Upper lobe of right lung (tissue), 1 donor: ENCODE measurements at places on chromosomes 16 and 17. TPM values are rescaled to one million over a fixed set of nuclear protein-coding genes. Genes with fewer than 3 reads are reported as not detected.

DNA sequence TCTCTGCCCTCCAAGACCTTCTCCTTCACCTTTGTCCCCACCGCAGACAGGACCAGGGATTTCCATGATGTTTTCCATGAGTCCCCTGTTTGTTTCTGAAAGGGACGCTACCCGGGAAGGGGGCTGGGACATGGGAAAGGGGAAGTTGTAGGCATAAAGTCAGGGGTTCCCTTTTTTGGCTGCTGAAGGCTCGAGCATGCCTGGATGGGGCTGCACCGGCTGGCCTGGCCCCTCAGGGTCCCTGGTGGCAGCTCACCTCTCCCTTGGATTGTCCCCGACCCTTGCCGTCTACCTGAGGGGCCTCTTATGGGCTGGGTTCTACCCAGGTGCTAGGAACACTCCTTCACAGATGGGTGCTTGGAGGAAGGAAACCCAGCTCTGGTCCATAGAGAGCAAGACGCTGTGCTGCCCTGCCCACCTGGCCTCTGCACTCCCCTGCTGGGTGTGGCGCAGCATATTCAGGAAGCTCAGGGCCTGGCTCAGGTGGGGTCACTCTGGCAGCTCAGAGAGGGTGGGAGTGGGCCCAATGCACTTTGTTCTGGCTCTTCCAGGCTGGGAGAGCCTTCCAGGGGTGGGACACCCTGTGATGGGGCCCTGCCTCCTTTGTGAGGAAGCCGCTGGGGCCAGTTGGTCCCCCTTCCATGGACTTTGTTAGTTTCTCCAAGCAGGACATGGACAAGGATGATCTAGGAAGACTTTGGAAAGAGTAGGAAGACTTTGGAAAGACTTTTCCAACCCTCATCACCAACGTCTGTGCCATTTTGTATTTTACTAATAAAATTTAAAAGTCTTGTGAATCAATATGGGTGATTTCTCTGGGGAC lies 12.2 kb downstream of the CX3CL1 start:
- DNase-seq: no peak

DNA sequence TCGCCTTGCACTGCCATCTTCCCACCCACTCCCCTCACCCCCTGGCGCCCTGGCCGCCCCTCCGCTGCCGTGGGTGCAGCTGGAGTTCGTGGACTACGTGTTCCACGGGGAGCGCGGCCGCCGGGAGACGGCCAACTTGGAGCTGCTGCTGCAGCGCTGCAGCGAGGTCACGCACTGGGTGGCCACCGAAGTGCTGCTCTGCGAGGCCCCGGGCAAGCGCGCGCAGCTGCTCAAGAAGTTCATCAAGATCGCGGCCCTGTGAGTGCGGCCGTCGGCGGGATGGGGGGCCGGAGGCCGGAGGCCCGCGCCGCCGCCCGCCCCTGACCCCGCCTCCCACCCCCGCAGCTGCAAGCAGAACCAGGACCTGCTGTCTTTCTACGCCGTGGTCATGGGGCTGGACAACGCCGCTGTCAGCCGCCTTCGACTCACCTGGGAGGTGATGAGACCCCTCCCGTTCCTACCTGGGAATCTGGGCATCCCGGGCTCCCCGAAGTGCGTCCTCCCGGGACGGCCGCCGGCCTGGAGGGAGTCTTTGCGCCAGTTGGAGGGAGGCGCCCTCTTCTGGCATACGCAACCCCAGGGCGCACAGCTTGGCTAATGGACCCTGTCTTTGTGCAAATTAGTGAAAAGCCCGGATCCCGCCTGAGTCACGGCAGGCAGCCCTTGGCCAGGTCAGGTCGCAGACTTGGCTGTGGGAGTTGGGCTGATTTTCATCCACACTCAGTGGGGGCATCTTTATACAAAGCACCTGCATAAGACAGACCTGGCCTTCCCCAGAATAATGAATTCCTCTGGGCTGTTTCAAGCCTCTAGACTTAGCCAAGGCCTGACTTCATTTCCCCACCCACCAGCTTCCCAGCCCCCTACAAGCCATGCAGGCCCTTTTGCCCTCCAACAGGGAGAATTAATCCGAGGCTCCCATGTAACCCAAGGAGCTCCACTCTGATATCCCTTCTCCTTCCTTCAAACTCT lies 14.3 kb downstream of the RAPGEFL1 start:
- peak; percentile 87 for DNase-seq

DNA sequence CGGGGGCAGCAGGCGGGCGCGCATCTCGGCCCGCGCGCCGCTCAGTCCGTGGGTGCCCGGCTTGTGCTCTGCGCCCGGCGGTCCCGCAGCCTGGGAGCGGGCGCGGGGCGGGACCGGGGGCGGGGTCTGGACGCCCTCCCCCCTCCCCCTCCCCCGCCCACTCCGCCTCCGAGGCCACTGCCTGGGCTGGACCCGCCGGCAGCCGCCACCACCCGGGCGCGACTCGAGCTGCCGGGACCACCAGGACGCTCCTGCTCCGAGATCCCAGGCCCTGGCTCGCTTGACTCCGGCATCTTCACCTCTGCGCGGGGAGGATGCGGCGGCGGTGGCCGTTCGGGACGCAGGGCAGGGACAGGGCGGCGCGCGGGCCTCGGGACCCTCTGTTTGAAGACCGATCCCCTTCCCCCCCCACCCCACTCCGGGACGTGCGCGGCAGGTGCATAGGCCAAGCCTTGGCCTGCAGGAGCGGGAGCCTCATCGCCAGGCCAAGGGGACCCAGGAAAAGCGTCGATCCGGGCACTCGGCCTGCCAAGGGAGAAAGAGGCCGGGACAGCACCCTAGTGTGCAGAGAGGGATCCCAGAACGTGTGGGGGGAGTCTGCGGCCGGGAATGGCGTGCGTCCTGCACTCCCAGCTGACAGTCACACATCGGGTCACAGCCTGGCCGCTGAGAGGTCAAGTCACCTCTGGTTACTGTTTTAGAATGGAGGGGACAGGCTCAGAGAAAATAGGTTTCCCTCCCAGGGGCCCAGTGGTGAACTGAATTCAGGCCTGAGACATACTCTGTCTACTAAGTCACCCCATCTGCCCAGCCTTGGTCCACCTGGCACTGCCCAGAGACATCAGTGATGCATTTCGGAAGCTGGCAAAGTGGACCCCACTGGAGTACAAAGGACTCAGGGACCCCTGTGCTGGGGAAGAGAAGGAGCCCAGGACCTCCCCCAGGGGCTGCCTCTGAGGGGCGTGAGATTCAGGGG lies at the start of gene HS3ST6:
Gene HS3ST6 (minus strand): TSS at position 65 of the 976 bp plus-strand sequence. CDS start 92 bp downstream, outside the sequence.
- no peak for DNase-seq

- no peak for DNase-seq
Measured at GRCh38 chr17:58412961-58413586, 4.3 kb downstream of the RNF43 start.

The KRT27 gene
- total RNA-seq: 0.55 TPM

- no peak for DNase-seq
Measured at GRCh38 chr17:29045026-29045425, 2.1 kb downstream of the PIPOX start.

DNA sequence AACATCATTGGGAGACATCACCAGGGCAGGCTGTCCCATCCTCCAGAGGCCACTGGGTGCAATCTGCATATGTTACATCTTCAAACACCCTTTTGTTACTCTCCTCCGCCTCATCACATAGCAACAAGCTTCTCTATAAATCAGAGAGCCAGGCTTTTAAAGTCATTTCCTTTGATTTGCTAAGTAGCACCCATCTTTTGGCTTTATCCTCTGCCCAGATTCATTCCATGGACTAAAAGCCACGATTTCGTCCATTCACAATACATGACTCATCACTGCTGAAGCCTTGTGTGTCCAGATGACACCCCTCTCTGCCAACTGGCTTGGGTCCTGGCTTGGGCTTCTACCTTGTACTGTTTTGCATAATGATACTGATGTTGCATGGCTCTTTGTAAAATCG lies 2.0 kb upstream of the KRT38 start:
- DNase-seq: no peak

GRCh38 chr17:64774888-64775540 lies 112.9 kb upstream of the SMURF2 start:
- DNase-seq: no peak

DNA sequence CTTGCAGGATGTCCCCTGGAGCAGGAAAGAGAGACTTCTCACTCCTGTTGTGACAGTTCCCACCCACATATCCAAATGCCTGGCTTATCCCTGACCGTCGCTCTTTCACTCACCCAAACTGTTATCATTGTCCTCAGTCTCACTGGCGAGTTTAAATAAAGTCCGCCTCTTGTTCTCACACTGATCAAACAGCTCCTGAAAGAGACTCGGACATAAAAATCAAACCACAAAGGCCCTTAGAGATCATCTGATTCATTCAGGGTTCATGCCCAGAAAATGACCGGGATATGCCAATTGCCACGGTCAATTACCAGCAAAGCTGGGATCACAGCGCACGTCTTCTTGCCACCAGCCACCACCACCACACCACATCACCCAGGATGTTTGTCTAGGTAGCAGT lies 19.9 kb downstream of the GGA3 start:
- DNase-seq: no peak

- DNase-seq: no peak
Measured at GRCh38 chr17:71084219-71084618, 914.9 kb downstream of the KCNJ2 start.

GRCh38 chr17:33214996-33215395 lies 78.1 kb downstream of the ASIC2 start:
- no peak for DNase-seq

The USP6 gene
- 0.14 TPM for total RNA-seq

DNA sequence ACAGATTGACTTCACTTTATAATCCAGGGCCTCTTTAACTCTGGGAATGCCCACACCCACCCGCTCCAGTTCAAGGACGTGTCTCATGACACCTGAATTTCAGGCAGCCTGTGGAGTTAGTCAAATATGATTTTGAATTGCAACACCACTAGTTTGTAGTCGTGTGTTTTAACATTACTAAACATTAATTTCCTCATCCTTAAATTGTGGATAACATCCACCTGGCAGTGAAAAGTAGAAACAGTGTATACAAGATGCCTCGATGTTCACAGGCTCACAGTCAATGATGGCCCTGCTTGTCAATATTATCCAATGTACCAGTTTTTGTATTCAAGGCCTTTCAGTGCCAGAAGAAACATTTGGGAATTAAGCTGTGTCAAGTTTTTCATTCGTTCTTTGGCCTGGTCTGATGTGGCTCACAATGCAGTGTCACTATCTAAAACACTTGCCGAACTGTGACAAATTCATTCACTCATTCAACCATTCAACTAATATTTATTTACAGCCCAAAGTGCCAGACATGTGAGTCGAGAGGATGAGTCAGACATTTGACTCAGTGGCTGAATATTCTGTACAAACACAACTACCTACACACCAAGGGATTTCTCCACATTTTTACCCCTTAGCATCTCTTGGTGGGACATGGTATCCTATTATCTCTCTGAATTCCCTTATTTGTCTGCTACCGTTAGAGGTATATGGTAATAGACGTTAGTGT lies 1.4 kb downstream of the MEIOB start:
- DNase-seq: peak; percentile 67

- DNase-seq: peak; percentile 67
Measured at GRCh38 chr16:19166500-19166899, 1.5 kb upstream of the SYT17 start.

- no peak for DNase-seq
Measured at GRCh38 chr16:31436221-31437045, 6.2 kb downstream of the ZNF843 start.

The UMOD gene
- not detected for total RNA-seq

DNA sequence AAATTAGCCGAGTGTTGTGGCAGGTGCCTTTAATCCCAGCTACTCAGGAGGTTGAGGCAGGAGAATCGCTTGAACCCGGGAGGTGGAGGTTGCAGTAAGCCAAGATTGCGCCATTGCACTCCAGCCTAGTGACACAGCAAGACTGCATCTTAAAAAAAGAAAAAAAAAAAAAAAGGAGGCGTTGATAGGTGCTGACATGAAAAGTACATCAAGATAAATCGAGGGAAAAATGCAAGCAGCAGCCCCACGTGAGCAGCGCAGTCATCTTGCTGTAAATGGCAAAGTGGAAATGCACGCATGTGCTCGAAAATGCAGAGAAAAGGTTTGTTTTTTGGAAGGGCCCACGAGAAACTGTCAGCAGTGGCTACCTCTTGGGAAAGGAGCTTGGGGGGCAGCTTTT lies 20.9 kb downstream of the MXRA7 start:
- DNase-seq: no peak

DNA sequence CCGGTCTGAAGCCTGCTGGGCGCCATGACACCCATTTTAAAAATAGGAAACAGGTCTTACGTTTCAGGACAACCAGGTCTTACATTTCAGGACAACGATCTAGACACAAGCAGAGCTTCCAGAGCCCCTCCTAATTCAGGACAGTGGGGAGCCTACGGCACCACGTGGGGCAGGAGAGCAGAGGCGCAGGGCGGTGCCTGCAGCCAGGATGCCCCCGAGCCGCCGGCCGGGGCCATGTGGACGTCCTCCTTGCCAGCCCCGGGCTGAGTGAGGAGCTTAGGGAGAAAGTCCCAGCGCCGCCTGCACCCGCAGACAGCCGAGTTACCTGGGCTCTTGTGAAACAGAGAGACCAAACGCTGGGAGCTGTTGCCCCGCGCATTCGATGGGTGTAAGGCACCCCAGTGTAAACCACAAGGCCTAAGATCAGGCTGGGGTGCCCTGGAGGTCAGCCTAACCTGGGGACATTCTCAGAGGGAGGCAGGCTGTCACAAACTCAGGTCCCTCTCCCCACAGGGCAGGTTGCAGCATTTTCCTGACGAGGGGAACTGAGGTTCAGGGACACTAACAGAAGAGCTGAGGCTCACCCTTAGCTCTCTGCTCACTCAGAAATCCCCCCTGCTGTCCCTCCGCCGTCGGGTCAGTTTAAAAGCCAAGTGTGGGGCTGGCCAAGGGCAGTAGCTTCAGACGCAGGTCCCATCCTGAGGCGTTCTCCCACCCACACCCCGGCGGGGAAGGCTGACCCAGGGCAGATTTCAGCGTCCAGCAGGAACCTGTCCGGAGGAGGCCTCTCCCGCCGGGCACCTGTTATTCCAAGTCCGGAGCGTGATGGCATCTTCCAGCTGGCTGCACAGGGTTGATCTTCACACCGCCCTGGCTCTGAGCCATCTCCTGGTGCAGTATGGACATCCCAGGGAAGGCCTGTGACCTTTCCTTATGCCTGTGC lies 1.8 kb upstream of the NOTUM start:
- no peak for DNase-seq

The MRPL10 gene
- 29.2 TPM for total RNA-seq

- no peak for DNase-seq
Measured at GRCh38 chr16:35751191-35751941, 2292.0 kb downstream of the TP53TG3F start.

The NACA2 gene
- not detected for total RNA-seq

DNA sequence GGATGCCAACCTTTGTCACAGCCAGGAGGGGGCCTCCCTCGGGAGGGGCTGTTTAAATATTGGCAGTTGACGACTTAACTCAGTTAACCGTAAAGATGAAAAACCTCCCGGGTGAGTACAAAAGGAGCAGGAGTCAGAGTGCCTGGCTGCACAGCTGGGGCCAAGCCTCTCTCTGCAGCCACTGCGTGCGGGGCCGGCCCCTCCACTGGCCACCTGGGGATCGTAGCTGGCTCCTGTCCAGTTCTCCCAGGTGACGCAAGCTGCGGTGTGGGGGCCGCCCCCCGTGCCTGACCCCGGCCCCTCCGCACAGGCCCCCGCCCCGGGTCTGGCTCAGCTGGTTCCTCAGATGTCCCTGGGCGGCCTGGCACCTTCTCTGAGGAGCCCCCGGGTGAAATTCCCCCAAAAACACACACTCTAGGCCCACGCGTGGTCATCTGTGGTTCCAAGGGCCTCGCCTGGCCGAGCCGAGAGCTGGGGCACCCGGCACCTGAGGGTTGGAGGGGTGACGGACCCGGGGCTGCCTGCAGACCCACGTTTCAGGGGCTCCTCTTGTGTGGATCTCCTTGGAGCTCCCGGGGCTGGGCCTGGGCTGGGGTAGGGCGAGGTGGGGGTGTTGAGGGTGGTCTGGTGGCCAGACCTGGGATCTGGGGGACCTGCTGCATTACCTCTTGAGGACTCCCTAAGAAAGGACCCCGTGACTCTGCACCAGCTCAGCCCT lies 7.4 kb upstream of the CACNA1H start:
- no peak for DNase-seq

The PLCD3 gene
- total RNA-seq: 37.0 TPM
